Head of caudate nucleus (tissue), 42 donors: ENCODE measurements at places on chromosomes 1 and 21.
A peak's percentile ranks its signal among the peaks of the same experiment; 100 is the strongest.

GRCh38 chr1:180953291-180954004, 40.8 kb downstream of the KIAA1614 start:
- DNase-seq = no peak

- no peak for DNase-seq
Measured at GRCh38 chr1:8922962-8923361, 22.7 kb upstream of the CA6 start.

GRCh38 chr1:185442050-185442449, 125.0 kb upstream of the IVNS1ABP start:
- DNase-seq = no peak

- no peak for DNase-seq
Measured at GRCh38 chr1:69994241-69994640, 211.1 kb downstream of the LRRC40 start.

DNA sequence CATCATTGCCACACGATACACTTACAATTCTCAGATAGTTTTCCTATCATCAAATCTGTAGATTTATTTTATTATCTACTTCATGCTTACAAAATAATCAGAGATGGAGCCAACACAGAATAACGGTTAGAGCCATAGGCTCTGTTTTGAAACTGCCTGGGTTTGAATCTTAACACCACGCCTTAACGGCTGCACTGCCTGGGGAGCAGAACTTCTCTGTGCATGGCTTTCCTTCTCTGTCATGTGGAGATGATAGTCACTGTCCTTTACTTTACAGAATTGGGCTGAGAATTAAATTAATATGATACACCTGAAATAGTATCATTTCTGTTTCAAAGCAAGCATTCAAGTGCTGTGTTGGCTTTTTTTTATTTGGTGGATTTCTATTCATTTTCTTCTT, 177.8 kb downstream of the HMCN1 start:
- DNase-seq = no peak

DNA sequence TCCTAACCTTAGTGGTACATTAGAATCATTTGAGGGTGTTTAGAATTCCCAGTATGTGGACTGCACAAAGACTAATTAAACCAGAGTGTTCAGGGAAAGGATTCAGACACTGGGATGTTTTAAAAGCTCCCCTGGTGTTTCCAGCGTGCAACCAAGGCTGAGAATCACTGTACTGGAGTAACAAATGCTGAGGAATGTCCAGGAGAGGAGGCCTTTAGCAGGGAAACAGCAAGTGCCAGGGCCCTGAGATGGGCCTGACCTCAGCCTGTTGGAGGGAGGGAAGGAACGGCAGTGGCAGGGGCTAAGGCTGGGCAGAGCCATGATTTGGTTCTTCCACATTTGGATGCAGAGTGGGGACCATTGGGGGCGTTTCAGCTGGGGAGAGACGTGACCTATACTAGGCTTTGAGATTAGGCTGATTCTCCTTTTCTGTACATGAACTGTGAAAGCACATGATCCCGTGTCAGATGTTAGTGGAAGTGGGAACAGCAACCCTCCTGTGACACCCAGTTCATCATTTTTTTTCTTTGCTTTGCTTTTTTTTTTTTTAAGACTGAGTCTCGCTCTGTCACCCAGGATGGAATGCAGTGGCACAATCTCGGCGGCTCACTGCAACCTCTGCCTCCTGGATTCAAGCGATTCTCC, 49.3 kb downstream of the KANK4 start:
- no peak for DNase-seq

DNA sequence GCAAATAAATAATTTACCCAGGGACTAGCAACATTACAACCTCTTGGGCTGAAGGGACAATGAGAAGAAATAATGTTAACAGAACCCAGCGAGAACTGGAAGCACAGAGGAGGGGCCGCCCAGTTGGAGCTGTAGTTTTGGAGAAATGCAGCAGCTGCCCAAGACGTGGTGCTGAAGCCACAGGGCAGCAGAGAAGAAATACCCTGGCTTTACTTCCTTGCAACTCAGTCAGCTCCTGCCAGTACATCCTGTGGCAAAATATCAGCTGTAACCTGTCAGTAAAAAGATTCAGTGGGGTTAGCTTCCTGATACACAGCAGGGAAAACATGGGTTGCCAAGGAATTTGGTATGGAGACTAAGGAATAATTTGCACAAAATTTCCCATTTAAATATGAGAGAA, 283.6 kb upstream of the USP25 start:
- peak; percentile 10 for DNase-seq

DNA sequence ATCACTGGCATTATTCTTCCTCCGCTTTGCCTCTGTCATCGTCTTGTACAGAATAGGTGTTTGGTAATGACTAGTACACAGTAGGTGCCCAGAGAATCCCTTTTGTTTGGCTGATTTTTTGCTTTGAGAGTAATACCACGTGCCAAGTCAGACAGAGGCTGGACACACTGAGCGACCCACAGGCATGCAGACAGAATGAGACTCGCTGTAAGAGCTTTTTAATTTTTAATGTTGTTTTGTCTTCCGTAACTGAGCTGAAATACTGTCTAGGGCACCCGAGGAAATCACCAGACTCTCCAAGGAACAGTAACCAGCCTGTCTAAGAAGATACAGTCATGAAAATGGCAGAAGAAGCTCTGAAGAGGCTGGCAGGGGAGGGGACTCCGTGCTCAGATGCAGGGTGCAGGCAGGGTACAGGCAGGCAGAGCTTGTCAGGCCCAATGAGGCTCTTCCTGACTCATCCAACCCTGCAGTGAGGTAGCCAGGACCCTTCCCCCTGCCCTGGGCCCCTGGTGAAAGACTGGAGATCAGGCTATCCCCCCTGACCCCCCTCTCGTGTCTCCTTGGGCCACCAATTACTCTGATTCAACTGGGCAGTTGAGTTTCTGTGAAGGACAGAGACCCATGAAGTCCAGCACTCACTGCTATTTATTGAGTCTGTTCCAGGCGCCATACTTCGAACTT, 60.1 kb upstream of the ECE1 start:
- no peak for DNase-seq

GRCh38 chr21:45292399-45293219, 4.9 kb upstream of the POFUT2 start:
- peak; percentile 88 for DNase-seq

DNA sequence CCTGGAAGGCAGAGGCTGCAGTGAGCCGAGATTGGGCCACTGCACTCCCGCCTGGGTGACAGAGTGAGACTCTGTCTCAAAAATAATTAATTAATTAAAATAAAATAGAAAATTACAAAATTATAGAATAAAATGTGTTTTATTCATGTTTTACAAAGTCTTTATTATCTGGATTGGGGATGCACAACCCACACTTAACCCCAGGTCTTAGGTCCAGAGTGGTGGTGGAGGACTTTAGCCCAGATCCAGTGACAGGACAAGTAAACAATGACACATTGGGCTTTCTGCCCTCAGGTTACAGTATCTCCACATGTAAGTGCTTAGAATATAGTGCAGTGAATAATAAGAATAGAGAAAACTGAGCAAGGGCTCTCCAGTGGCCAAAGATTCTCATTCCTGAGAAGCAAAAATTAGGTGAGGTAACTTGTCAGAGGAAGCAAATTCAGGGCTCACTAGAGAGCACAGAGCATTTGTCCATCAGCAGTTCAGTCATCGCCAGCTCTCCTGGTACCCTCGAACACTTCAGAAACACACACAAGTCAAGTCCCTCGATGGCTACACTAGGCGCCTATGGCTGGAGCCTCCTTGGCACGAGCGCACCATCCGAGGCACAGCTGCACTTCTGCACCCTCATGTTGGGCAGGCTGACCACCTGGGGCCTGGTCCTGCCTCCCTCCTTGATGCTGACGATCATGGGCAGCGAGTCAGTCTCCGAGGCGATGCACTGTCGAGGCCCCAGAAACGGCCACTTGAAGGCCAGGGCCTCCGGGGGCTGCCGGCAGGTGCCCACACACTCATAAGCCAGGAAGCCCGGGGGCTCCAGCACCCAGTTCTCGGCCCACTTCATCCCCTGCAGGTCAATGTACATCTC, 2.6 kb downstream of the LEFTY1 start:
- no peak for DNase-seq

GRCh38 chr21:36790616-36791015, 91.7 kb downstream of the SIM2 start:
- no peak for DNase-seq

- DNase-seq = no peak
Measured at GRCh38 chr1:15985611-15986297, 9.9 kb upstream of the ZBTB17 start.

DNA sequence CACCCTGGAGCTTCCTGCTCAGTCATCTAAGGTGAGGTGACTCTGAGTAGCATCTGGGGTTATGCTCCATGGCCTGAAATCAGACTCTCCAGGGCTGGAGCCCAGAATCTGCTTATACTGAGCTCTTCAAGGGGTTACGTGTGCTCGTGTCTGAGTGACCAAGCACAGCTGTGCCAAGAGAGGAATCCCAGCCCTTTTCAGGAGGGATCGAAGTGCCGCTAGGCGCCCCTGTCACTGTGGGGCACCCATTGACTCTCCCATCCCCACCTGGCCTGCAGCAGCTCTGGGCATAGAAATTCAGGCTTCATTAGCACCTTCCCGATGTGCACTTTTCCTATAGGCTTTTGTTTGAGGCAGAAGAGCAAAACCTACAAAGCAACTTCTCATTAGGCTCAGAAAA, 13.8 kb downstream of the VASH2 start:
- DNase-seq = no peak

GRCh38 chr1:194358208-194358581, 1171.8 kb upstream of the B3GALT2 start:
- no peak for DNase-seq

DNA sequence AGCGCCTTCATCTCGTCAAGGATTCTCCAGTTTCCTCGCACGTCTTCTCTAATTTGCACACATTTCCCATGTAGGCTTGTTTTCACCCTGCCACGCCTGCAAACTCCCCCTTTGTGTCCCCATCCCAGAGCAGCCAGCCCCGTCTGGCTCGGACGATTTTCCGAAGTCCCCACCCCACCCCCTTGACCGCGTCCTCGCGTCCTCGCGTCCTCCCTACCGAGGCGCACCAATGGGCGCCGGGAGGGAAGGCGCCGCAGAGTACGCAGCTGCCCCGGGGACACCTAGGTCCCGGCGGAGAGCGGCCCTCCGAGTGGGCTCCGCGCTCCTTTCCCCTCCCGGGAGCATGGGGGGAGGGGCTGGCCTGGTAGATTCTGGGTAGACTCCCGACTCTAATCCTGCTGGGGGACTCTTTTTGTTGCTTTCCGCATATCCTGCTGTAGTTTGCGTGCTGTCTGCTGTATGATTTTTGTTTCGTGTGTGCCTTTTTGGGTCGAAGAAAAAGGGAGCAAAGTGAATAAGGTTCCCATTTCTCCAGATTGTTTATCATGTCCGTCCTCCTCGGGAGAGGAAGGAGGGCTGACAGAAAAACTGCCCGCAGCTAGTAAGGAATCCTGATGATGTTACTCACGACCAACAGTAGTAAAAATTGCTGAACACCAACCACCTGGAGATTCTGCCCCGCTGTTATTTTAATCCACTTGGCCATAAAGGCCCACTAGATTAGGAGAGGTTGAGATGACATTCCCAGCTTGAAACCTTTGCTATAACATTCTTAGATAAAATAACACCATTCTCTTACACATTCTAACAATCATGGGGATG, 1.5 kb downstream of the CACHD1 start:
- peak; percentile 58 for DNase-seq

DNA sequence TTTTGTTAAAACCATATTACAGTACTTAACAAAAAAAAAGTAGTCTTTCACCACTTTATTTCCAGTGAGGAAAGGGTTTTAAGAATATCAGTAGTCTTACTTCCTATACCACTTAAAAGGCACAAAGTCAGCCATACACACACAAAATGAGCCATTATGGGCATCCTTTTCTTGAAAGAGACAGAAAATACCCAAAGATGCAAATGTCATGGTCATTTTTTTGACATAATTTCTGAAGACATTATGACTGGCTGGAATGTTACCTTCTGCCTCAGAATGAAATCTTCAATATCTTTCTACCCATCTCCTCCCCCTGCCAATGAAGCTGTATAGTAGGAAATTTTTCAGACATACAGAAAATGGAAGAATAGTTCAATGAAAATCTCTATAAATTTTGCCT, 237.7 kb downstream of the SLC45A1 start:
- no peak for DNase-seq

DNA sequence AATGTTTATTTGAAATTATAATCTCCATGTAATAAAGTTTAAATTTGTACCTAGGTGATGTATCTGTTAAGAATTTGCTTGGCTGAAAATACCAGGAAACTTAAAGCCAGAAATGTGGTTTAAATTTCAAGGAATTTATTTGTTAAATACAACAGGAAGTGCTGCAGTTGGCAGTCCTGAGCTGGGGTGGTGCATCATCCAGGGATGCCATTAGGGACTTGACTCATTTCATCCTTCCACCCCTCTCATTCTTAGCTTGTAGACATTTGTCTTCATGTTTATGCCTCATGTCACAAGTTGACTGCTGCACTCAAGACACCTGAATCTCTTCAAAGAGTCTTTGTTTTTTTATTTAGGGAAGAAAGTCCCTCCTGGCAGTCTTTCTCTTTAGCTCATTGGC, 175.9 kb downstream of the LHX8 start:
- DNase-seq = no peak

DNA sequence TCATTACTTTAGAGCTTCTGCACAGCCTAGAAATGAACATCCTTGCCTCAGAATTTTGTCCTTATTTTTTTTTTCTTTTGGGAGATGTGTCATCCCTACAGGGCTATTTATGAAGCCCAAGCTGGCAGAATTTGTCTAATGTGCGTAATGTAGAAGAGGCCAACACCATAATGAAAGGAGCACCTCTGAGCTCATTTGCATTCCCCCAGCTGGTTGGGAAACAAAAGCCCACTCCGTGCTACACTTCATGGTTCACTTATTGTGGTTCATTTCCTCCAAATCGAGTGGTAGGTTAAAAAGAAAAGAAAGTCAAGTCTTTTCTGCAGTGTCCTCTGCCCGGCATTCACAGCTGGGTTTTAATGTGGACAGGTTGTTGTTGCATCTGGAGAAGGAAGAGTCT, 73.5 kb downstream of the KAZN start:
- no peak for DNase-seq

DNA sequence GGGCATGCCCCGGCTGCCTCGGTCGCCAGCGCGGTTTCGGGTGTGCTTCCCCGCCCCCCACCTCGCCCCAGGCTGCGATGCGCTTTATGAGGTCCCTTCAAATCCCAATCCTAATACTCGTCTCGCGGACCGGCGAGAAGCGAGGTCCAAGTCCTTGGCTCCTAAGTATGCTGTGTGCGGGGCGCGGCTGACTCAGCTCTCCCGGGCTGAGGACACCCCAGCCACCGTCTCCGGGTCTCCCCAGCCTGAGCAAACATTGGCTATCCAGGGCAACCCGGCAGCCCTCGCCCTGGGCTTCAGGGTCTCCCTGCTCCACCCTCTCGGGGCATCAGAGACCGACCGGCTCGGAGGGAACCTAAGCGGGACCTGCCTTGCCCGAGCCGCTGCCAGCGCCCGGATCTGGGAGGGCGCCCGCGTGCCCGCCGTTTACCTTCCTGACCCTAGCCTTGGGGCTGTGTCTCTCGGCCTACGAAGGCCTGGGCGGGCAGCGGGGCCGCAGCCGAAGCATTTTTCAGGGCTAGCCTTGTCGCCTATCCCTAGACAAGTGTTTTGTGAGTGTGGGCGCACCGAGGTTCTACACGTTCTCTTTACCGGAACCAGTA, 1.2 kb downstream of the ITPKB start:
- peak; percentile 64 for DNase-seq

- DNase-seq = no peak
Measured at GRCh38 chr1:67572594-67573221, 112.3 kb upstream of the GADD45A start.
